ENCODE measurements at places on chromosomes 1 and 21. TPM values are rescaled to one million over a fixed set of nuclear protein-coding genes. Genes with fewer than 3 reads are reported as not detected.

The TMEM79 gene
- total RNA-seq, result 6.0 TPM

The C1orf141 gene
- not detected for total RNA-seq

The C2CD4D gene
- not detected for total RNA-seq

The SPRR5 gene
- not detected for total RNA-seq

The DARS2 gene
- total RNA-seq, result 44.7 TPM

The SAMD11 gene
- total RNA-seq, result 16.9 TPM

The CLCA2 gene
- not detected for total RNA-seq

The MPZ gene
- total RNA-seq, result 0.30 TPM

The PWP2 gene
- total RNA-seq, result 2.2 TPM

The KANK4 gene
- total RNA-seq, result 0.74 TPM

The MNDA gene
- total RNA-seq, result not detected

The C1orf115 gene
- 5.8 TPM for total RNA-seq

The FAM110D gene
- total RNA-seq, result not detected

The DOP1B gene
- 3.4 TPM for total RNA-seq

The PLEKHN1 gene
- total RNA-seq, result 5.8 TPM

The VANGL2 gene
- 0.69 TPM for total RNA-seq

The ATAD3B gene
- total RNA-seq, result 2.9 TPM
